ENCODE measurements at places on chromosomes 2 and 18.

DNA sequence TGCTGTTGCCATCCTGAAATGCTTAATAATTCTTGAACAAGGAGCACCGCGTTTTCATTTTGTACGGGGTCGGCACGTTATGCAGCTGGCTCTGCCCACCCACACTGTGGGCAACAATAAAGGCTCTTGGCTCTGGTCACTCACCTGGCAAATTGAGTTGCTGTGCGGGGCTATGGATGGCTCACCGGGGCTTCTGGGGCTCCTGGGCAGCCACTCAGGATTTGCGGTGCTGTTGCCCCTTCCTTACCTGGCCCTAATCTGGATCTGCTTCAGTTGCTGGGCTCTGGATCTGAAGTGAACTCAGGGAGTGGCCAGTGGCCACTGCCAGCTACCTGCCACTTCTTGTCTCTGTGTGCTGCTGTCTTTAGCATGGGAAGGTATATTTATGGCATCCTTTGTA is 22.7 kb downstream of the RHOB start:
- no peak for DNase-seq

DNA sequence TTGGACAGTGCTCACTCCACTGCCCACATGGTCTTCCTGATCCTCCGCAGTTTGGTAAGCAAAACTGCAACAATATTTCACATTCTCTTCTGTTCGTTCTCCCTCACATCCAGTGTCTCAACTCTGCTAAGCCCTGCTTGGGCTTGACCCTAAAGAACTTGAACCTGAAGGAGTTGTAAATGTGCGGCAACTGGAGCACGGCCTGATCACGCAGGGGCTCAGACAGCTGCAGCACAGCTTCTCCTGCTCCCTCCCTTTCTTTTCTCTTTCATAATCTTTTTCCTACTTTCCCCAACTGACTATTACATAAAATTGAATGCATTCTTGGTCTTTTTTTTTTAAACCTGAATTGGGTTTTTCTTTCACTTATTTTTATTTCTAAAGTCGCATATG is 10.2 kb downstream of the CYRIA start:
- DNase-seq, result no peak

- DNase-seq, result no peak
These were observed 62.0 kb upstream of the MRPS9 start for GRCh38 chr2:104975851-104976250.

- DNase-seq, result no peak
These were observed 885.2 kb downstream of the DCDC2C start for GRCh38 chr2:4588606-4589005.

DNA sequence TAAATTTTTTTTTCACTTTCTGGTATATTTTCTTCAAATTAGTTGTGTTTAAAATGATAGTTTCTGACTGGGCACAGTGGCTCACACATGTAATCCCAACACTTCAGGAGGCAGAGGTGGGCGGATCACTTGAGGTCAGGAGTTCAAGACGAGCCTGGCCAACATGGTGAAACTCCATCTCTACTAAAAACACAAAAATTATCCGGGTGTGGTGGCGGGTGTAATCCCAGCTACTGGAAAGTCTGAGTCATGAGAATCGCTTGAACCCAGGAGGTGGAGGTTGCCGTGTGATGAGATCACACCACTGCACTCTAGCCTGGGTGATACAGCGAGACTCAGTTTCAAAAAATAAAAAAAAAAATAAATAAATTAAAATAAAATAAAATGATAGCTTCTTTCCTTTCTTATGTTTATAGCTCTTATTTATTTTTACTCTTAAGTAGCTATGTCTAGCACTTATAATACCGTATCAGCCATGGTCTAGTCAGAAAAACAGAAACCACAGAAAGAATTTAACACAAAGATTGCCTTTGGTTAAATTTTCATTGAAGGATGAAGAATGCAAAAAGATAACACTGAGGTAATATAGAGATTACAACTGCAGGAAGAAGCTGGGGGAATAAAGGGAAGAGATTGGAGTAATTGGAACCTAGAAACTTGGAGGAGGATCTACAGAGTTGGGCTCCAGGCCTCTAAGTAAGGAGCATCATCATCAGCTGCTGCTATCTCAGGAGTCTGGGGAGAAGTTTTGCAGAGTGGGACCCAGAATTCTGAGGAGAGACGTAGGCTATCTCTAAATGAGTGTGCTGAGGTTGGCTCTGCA is 54.7 kb upstream of the MBOAT2 start:
- no peak for DNase-seq

GRCh38 chr18:12652861-12653401 is 5.0 kb downstream of the SPIRE1 start:
- DNase-seq, result no peak

- DNase-seq, result no peak
These were observed 447.2 kb upstream of the SPHKAP start for GRCh38 chr2:228628682-228629081.

DNA sequence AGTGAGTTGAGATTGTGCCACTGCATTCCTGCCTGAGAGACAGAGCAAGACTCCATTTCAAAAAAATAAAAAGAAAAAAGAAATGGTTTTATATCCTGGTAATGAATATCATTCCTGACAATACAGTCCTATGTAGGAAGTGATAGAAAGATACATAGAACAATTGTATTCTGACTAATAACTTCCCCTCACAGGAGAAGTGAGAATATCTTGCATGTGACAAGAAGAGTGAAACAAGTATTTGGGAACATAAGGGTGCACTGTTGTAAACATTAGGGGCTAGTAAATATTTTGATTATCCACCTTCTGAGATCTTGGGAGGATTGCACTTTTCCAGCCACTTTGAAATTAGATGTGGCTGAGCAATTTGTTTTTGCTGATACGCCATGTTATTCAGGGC is 40.7 kb downstream of the KLHL14 start:
- DNase-seq, result no peak

GRCh38 chr18:23812546-23813440 is 123.5 kb downstream of the LAMA3 start:
- DNase-seq, result no peak
